Stimulated activated CD4-positive, alpha-beta T cell treated with anti-CD3 and anti-CD28 coated beads, Interleukin-4, amount 100 ng/mL, for 1 hour (primary cell): ENCODE measurements at places on chromosomes 6 and 20.

- no peak for DNase-seq
Measured at GRCh38 chr6:76706631-76707030, 634.2 kb upstream of the IMPG1 start.

- DNase-seq: no peak
Measured at GRCh38 chr6:4163408-4164116, 28.2 kb upstream of the ECI2 start.

- no peak for DNase-seq
Measured at GRCh38 chr20:34375977-34376430, 12.9 kb downstream of the ITCH start.

DNA sequence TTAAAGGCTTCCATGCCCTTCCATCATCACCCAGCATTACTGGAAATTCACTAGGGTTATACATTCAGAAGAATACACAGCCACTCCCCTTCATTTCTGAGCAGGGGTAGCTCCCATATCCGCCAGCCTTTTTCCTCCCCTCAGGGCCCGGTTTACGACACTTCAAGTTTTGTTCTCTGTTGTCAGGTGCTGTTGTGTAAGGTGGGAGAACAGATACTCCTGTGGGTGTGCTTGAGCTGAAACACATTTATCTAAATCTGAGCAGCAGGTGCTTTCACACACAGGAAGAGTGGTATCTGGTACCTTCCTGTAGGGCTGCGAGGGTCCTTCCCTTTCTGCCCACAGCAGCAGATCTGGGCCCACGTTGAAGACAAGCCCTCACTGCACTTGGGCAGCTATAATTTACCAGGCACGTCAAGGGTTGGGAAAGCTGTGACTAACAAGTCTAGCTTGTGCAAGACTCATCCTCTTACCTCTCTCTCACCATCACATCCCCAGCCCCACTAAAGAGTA, 215.8 kb upstream of the RREB1 start:
- DNase-seq: no peak

DNA sequence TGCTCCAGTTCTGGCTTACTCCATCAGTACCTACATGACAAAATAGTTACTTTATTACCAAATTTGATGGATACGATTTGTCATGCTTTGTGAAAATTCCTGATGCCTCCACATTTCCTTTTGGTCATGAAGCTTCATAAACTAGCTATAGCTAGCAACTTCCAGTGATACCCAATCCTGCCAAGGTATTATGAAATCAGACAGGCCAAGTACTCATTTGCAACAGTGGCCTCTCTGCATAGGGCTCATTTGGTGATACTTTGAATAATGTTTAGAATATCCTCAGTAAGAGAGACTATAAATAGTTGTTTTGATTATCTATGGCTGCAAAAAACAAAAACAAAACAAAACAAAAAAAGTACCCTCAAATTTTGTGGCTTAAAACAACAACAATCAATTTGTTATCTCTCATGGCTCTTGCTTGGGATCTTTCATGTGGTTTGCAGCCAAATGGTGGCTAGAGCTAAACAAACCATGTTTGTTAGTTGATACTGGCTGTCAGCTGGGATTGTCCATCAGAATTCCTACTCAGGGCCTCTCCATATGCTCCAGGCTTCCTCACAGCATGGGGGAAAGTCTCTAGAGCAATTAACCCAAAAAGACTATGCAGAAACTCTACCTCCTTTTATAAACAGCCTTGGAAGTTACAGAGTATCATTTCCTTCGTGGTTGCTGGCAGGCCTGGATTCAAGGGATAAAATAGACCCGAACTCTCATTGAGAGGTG, 10.1 kb upstream of the PRL start:
- DNase-seq: no peak

- DNase-seq: no peak
Measured at GRCh38 chr20:39082622-39083398, 120.7 kb downstream of the DHX35 start.

DNA sequence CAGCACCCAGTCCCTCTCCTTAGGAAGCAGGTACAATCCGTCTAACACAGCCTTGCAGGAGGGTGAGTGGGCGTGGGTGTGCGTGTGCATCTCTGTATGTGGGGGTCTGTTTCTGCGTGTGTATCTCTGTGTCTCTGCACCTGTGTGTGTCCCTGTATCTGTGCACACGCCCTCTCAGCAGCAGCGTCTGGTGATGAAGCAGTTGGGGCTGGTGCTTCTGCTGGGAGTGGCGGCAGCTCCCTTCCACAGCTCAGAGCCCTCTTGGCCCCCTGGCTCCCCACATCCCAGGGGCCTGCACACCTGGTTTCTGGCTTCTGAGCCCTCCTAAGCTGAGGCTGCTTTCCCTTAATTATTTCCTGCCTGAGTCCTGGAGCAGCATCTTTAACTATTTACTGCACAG, 49.5 kb upstream of the CCDC167 start:
- DNase-seq: no peak

GRCh38 chr6:38154731-38155130, 335.2 kb downstream of the ZFAND3 start:
- DNase-seq: no peak

- no peak for DNase-seq
Measured at GRCh38 chr20:16472045-16472872, 101.0 kb downstream of the KIF16B start.

DNA sequence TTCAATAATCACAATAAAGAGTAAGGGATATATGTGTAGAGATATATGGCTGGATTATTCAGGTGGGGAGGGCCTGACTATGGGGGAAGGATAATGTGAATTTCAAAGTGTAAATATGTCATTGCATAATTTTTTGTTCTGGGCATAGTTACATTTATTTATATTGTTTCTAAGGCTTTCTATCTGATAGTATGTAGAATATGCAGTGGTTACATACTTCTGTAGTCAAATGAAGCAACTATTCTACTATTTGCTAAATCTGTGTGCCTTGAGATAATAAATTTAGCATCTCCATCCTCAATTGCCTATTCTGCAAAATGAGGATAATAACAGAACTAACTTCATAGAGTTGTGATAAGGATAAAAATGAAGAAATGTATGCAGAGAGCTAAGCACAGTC, 359.2 kb downstream of the CDKAL1 start:
- no peak for DNase-seq

GRCh38 chr6:11132194-11132888, 20.8 kb upstream of the ERVFRD-1 start:
- DNase-seq: no peak

- DNase-seq: no peak
Measured at GRCh38 chr20:24956001-24956841, 7.2 kb downstream of the CST7 start.

GRCh38 chr6:152600022-152600421, 37.1 kb downstream of the SYNE1 start:
- DNase-seq: no peak

- no peak for DNase-seq
Measured at GRCh38 chr6:104858642-104859041, 1.1 kb downstream of the HACE1 start.

GRCh38 chr20:16189371-16189770, 383.9 kb downstream of the KIF16B start:
- DNase-seq: no peak

DNA sequence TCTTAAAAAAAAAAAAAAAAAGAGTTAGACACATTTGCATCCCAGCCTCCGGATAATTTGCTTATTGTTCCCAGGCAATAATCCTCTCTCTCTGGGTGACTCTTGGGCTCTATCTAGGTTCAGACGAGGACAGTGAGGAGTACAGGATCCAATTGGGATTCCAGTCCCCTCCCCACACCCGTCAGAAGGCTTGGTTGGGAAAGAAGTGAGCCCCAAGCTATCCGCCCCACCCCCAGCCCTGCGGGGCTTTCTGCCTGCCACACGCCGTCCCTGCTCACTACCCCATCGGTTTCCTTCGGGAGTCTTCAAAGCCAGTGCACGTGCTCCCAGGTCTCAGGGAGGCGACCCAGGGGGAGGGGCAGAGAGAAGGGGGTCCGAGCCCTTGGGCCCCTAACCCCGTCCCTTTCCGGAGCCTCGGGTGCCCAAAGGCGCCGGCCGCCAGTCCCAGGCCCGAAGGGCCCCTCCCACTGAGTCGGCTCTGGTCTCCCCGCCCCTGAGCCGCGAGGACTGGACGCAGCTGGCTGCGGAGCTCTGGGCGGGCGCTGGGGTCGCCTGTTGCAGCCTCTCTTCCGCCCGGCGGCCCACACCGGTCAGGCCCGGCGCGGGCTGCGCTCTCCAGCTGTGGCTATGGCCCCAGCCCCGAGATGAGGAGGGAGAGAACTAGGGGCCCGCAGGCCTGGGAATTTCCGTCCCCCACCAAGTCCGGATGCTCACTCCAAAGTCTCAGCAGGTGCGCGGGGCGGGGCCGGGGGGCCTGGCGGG, 2.5 kb downstream of the MYMX start:
- DNase-seq: peak; percentile 18

DNA sequence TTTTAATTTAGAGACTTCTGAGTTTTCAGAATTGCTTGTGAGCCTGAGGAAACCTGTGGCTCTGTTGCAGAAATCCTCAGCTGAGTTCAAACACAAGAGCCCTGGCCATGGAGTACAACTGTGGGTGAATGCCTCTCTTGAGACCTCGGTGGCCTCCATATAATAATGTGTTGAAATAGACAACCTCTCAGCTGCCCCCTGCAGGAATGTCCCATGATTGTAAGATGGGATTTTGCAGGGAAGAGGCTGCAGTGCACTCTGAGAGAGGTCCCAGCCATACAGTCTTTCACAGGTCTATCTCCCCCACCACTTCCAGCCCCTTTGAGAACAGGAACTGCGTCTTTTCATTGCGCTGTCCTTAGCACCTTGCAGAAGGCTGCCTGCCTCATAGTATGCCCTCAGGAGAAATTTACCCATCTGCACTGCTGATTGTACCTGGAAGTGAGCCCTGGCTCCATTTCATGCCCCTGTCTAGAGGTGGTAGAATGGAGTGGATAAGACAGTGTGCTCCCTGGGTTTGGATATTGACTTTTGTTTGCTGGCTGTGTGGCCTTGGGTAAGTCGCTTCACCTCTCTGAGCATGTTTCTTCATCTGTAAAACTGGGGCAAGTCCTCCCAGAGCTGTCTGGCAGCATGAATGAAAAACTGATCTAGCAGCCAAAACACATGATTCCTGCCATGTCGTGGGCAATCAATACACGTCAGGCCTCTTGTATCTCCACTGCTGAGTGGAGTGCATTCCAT, 16.8 kb upstream of the CDH22 start:
- no peak for DNase-seq

DNA sequence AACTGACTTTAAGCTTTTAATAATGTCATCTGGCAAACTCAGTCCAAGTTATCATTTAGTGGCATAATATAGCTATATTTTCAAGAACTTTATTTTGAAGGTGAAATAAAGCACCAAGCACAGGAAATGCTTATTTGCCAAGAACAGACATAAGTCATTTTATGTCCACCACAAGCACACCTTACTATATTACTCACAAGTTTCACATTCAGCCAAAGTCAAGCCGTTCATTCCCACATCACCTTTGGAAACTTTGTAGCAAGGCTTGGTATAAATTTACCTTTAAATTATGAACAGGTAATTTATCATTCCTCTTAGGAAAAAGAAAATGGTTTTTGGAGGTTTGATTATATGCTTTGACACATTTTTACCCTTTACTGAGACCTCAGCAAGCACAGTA, 236.8 kb upstream of the FKBP1C start:
- no peak for DNase-seq

- DNase-seq: no peak
Measured at GRCh38 chr6:56772737-56773184, 130.1 kb upstream of the DST start.

DNA sequence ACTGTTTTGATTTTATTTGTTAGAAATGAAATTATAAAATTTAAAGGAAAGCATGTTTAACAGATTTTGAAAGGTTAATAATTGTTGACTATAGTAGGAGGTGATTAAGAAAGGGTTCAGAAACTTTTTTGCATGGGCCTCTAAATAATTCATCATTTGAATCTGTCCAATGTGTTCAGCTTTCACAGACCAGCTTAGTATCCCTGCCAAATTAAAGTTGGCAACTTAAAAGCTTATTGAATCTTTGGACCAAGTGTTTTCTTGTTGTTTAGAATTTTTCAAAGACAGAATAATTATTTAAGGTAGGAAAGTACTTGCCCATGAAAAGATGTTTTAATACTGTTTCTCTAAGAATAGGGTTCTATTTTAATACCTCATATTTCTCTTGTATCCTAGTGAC, 466.0 kb downstream of the GJA1 start:
- no peak for DNase-seq

DNA sequence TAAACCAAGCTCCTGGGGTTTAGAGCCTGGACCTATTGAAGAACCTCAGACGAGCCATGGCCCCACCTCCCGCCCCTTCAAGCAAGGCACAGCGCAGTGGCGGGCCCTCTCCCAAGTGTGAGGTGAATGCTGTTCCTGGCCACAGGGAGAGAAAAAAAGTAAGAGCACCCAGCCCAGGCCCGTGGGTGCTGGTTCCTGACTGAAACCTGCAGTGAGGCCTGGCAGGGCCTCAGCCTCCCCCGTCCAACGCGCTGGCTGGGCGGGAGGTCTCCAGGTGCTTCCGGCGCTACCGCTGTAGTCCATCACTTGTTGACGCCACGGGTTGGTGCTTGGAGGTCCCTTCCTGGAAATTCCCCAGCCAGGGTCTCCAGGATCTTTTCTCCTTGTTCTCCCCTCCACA, 5.5 kb upstream of the FAM83C start:
- DNase-seq: no peak

DNA sequence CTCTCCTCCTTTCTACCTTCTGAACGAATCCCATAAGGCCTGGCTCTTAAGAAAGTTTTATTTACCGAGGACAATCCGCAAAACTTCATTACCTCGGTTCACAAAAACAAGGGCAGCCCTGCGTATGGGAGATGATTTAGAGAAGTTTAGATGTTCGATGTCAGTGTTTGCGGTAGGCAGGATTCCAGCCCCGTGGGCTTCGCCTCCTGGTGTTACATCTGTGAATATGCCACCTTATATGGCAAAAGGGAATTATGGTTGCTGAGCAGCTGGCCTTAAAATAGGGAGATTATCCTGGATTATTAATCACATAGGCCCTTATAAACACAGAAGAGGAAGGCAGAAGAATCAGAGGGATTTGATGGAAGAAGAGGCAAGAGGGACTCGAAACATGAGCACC, 21.1 kb downstream of the BMP6 start:
- DNase-seq: no peak

- DNase-seq: peak; percentile 82
Measured at GRCh38 chr6:42661540-42662153, 60.8 kb downstream of the PRPH2 start.

- no peak for DNase-seq
Measured at GRCh38 chr6:156474507-156475120, 302.6 kb upstream of the ARID1B start.

DNA sequence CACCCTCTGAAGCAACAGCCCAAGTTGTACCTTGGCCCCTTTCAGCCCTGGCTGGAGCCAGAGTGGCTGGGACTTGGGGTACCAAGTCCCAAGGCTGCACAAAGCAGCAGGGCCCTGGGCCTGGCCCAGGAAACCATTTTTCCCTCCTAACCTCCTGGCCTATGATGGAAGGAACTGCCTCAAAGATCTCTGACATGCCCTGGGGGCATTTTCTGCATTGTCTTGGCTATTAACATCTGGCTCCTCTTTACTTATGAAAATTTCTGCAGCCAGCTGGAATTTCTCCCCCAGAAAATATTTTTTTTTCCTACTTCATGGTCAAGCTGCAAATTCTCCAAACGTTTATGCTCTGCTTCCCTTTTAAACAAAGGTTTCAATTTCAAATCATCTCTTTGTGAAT, 269.4 kb upstream of the CDYL start:
- no peak for DNase-seq

- DNase-seq: no peak
Measured at GRCh38 chr20:58992911-58993310, 11.9 kb downstream of the NELFCD start.
